ENCODE measurements at places on chromosomes 12 and 14. TPM values are rescaled to one million over a fixed set of nuclear protein-coding genes. Genes with fewer than 3 reads are reported as not detected.
A peak's percentile ranks its signal among the peaks of the same experiment; 100 is the strongest.

GRCh38 chr14:78157494-78158437 lies 12.4 kb upstream of the NRXN3 start:
- no peak overlapping the region for H3K27ac ChIP-seq
- peaks cover 26% of the 10 kb centered on the region for H3K27me3 ChIP-seq
- H3K4me3 ChIP-seq: no peak overlapping the region
- H3K36me3 ChIP-seq: no peaks in the 10 kb centered on the region
- H3K4me1 ChIP-seq: peaks cover 2% of the 10 kb centered on the region
- no peak for DNase-seq

- DNase-seq: no peak
- peaks cover 16% of the 10 kb centered on the region for H3K4me1 ChIP-seq
- H3K4me3 ChIP-seq: no peak overlapping the region
- no peaks in the 10 kb centered on the region for H3K27me3 ChIP-seq
Observed at GRCh38 chr14:69094481-69094880, 58.4 kb downstream of the DCAF5 start.

DNA sequence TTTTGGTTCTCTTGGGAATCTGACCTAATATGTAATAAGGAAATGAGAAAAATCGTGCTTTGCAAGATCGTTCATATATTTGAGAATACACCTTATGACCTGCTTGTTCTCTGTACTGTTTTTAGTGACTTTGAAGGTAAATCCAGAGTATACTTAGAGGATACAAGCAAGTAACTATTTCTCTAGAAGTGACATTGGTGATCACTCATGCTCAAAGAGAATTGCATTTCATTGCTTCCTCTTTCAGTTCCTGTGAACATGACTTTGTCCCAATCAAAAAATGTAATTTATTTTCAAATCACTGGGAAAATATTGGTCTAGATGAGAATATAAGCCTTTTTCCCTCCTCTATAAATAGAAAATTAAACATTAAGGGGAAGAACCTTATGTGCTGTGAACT lies 2.7 kb downstream of the KTN1 start:
- no peak overlapping the region for H3K27ac ChIP-seq
- H3K4me3 ChIP-seq: peak overlapping the region; percentile 19
- H3K27me3 ChIP-seq: no peaks in the 10 kb centered on the region
- no peak for DNase-seq
- peaks cover 42% of the 10 kb centered on the region for H3K4me1 ChIP-seq

Gene NID2
- 0.22 TPM for polyA plus RNA-seq

DNA sequence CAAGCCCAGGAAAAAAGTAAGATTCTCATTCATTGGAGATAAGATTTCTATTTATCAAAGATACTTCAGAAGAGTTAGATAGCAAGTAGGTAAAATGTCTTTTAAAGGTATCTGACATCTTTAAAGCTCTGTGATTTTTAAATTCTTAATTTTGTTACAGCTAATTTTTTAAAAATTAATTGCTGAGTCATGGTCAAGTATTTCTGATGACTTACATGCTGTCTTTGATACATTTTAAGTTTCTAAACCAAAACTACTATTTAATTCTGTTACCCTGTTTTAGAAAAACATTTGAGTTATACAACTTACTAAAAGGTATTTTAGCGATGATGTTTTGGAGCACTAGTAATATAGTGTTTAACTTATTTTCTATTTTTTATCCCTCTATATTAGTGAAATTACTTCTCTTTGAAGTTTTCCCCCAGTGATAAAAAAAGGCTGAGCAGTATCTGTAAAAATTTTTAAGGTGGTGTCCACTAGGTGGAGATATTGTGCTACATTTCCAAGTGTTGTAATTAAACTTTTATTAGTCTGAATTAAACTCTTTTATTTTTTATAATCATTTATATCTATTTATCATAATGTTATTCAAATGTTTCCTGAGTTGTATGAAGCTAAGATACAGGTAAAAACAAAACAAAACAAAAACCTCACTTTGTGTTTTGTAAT lies 11.5 kb downstream of the ALG10 start:
- H3K27ac ChIP-seq: no peak overlapping the region
- DNase-seq: no peak
- H3K27me3 ChIP-seq: no peaks in the 10 kb centered on the region
- H3K4me1 ChIP-seq: no peaks in the 10 kb centered on the region

DNA sequence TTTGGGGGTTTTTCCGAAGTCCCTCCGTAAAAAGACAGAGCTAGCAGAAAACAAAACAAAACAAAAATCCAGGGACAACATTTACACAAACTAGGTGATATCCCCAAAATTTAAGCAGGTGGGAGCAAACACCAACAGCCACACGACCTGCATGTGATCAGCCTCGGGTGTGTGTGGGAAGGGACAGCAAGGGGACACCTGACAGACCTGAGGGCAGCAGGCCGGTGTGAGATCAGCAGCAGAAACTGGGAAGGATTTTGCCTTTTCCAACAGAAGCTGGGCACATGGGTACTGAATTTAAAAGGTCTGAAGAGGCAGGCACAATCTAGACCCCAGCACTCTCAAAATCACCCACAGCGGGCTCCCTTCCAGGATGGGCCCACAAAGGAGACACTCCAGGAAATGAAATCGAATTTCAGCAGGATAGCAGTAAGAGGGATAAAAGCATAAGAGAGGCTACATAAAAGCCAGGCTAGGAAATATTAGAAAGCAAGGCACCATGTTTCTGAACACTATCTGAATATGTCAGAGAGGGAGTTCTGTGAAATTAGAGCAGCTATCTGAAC lies 36.5 kb upstream of the SELPLG start:
- DNase-seq: no peak
- H3K36me3 ChIP-seq: no peaks in the 10 kb centered on the region
- no peak overlapping the region for H3K27ac ChIP-seq
- H3K4me1 ChIP-seq: no peaks in the 10 kb centered on the region
- no peaks in the 10 kb centered on the region for H3K27me3 ChIP-seq
- no peak overlapping the region for H3K4me3 ChIP-seq

- no peak overlapping the region for H3K27ac ChIP-seq
- H3K4me1 ChIP-seq: no peaks in the 10 kb centered on the region
- H3K4me3 ChIP-seq: no peak overlapping the region
- DNase-seq: no peak
Observed at GRCh38 chr14:100328495-100329163, 5.5 kb downstream of the SLC25A47 start.

Gene PRKCH
- 209 TPM for polyA plus RNA-seq

- H3K27ac ChIP-seq: no peak overlapping the region
- H3K4me1 ChIP-seq: peaks cover 17% of the 10 kb centered on the region
- peaks cover 5% of the 10 kb centered on the region for H3K27me3 ChIP-seq
Observed at GRCh38 chr12:74488134-74488533, 49.5 kb upstream of the ATXN7L3B start.

GRCh38 chr14:99574099-99574880 lies 29.7 kb downstream of the CCDC85C start:
- H3K4me3 ChIP-seq: no peak overlapping the region
- H3K4me1 ChIP-seq: peaks cover 19% of the 10 kb centered on the region
- no peak for DNase-seq
- no peaks in the 10 kb centered on the region for H3K36me3 ChIP-seq
- no peaks in the 10 kb centered on the region for H3K27me3 ChIP-seq
- H3K27ac ChIP-seq: no peak overlapping the region

DNA sequence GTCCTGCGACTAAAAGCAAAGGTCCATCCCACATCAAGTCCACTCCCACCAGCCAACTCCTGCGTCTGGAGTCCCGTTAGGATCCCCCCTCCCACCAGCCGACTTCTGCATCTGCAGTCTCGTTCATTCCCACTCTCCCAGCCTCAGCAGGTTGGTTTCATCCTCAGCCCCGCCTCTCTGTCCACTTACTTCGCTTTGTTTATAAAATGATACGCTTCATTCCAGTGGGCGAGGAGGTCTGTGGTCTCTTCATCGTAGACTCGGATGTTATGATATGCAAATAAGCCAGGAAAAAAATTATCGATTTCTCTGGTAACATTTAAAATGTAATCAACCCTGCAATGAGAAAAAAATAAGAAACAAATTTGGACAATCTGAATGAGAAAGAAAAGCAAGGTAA lies 56.8 kb downstream of the SSH1 start:
- no peak overlapping the region for H3K27ac ChIP-seq
- no peak overlapping the region for H3K4me3 ChIP-seq
- peaks cover 71% of the 10 kb centered on the region for H3K36me3 ChIP-seq
- H3K27me3 ChIP-seq: no peaks in the 10 kb centered on the region
- no peaks in the 10 kb centered on the region for H3K4me1 ChIP-seq

Gene KCNJ8
- not detected for polyA plus RNA-seq

Gene ST8SIA1
- not detected for polyA plus RNA-seq

DNA sequence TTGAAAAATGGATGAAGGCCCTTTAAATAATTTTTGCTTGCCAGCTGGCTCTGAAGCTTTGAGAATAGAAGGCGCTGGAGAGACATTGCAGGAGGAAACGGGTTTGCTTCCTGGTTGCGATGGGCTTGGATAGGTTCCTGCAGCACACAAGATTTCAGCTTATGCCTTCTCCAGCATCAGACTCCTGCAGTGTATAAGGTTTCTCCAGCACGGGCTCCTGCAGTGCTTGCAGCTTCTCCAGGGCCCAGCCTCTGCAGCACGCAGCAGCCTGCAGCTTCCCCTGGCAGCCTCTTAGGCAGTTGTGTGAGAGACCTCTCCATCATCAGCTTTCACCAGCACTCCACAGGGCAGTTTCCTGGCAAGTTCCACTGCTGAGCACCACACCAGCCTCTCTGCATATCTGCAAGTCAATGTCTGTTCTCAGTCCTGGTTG lies 78.7 kb upstream of the ZDHHC17 start:
- no peak overlapping the region for H3K4me3 ChIP-seq
- no peaks in the 10 kb centered on the region for H3K36me3 ChIP-seq
- H3K27ac ChIP-seq: no peak overlapping the region
- no peaks in the 10 kb centered on the region for H3K27me3 ChIP-seq
